ENCODE measurements at places on chromosomes 16 and 17.

DNA sequence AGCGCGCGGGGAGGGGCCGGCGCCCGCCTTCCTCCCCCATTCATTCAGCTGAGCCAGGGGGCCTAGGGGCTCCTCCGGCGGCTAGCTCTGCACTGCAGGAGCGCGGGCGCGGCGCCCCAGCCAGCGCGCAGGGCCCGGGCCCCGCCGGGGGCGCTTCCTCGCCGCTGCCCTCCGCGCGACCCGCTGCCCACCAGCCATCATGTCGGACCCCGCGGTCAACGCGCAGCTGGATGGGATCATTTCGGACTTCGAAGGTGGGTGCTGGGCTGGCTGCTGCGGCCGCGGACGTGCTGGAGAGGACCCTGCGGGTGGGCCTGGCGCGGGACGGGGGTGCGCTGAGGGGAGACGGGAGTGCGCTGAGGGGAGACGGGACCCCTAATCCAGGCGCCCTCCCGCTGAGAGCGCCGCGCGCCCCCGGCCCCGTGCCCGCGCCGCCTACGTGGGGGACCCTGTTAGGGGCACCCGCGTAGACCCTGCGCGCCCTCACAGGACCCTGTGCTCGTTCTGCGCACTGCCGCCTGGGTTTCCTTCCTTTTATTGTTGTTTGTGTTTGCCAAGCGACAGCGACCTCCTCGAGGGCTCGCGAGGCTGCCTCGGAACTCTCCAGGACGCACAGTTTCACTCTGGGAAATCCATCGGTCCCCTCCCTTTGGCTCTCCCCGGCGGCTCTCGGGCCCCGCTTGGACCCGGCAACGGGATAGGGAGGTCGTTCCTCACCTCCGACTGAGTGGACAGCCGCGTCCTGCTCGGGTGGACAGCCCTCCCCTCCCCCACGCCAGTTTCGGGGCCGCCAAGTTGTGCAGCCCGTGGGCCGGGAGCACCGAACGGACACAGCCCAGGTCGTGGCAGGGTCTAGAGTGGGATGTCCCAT is 232.8 kb downstream of the SEC14L1 start:
- no peak for DNase-seq

DNA sequence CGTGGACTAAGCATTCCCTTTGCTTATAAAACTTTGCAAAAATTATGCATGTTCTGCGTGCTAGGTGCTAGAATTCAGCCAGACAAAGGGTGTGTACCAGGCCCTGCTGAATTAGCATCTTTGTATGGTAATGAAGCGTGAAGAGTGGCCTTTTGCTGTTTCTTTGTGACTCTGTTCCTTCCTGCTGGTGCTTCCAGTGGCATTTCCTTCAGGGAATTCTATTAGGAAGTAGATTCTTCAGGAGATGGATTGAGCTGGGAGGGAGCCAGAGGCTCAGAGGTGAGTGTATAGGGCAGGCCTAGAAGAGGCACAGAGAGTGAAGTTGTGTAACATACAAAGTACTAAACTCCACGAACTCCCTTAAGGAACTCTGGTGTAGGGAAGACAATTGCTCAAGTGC is 73.9 kb upstream of the ASIC2 start:
- DNase-seq, result no peak

DNA sequence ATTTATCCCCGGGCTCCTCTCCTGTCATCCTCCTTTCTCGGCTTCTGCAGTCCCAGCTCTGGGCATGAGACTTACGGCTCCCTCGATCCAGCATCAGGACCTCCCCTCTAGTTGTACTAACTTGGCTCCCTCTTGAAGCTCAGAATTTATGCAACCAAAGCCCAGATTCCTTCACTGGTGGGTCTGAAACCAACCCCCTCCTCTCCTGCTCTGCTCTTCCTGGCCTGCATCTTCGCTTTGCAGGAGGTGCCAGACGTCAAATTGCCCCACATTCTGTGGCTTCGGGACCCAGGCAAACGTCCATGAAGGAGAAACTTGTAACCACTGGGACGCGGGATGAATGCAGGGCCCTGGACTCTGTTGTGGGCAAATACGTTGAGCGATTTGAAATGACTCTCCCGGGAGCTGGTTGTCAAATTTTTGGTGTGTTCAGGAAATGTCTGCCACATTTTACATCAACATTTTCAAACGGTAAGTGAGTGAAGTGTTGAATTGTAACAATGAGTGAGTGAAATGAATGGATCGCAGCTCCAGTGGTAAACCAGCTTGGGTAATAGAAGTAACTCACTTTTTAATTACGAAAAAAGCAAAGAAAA is 29.3 kb upstream of the ELAC2 start:
- DNase-seq, result no peak

- no peak for DNase-seq
Observed at GRCh38 chr16:29845656-29846055, 17.4 kb downstream of the CDIPT start.

- DNase-seq, result no peak
Observed at GRCh38 chr17:50147841-50148225, 2.6 kb downstream of the PPP1R9B start.

DNA sequence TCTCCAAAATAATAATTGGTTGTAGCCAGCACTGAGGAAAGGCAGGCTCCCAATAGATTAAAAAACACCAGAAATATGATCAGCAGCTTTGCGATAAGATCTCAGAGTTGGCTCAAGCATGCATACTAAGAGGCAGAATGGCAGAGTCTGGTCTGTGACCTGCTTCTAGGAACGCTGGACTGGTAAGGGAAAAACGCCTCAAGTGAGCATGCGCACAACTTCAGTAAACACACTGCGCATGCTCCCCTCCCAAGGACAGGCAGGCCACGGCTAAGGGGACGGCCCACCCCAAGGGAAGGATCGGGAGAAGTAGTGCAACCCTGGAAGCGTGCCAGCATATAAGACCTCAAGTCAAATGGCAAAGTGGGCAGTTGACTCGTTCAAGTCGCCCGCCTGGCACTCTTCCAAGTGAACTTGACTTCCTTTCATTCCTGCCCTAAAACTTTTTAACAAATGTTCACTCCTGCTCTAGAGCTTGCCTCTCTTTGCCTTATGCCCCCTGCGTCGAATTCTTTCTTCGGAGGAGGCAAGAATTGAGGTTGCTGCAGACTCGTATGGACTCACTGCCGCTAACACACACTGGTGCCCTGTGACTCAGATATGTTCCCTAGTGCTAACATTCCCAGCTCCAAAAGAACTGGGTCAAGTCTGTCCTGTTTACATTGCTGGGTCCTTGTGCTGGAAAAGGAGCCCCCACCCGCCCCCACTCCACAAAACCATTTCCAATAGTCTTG is 22.4 kb upstream of the PRM1 start:
- no peak for DNase-seq

DNA sequence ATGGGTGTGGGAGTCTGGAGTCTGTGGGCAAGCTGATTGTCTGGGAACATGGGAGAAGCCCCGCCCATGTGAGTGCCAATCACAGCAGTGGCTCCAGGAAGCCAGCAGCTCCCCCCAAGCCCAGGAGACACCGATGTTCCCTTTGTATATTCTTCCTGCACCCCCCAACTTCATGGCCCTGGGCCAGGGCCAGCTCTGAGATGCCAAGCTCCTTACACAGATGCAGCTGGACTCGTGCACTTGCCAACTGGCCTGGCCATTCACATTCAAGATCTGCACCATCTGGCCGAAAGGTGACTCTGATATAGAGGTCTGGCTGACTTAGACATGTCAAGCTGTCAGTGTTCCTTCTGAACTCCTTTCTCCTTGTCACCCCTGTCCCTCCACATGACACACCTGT is 50.5 kb downstream of the CACNG5 start:
- DNase-seq, result no peak

- DNase-seq, result no peak
Observed at GRCh38 chr16:8887952-8888560, 5.9 kb downstream of the LITAFD start.

DNA sequence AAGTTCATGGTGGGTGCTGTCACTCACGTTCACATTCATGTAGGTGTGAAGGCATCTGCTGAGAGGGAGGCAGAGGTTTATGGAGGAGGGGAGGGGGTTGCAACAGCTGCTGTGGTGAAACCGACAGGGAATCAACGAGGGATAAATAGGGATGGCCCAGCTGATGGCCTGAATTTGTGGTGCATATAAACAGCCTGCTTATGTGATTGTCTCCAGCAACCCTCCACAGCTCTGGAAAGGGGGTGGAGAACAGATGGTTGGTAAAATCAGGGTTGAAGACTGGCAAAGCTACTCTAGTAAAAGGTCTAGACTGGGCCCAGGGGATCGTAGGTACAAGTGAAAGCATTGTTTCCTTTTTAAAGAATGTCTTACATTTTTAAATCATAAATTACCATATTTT is 53.7 kb downstream of the IQCK start:
- DNase-seq, result no peak

DNA sequence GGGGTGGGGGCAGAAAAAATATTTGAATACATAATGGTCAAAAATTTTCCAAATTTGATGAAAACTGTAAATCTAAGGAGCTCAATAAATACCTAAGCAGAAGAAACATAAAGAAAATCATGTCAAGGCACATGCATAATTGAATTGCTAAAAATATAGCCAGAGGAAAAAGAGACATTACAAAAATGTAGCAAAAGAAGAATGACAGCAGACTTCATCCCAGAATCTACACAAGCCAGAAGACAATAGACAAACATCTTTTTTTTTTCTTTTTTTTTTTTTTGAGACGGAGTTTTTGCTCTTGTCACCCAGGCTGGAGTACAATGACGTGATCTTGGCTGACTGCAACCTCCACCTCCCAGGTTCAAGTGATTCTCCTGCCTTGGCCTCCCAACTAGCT is 62.0 kb upstream of the ATP2A3 start:
- DNase-seq, result no peak

GRCh38 chr17:27553019-27553511 is 77.9 kb upstream of the LGALS9 start:
- DNase-seq, result no peak

GRCh38 chr16:11914210-11915113 is 1.3 kb downstream of the GSPT1 start:
- peak; percentile 25 for DNase-seq

DNA sequence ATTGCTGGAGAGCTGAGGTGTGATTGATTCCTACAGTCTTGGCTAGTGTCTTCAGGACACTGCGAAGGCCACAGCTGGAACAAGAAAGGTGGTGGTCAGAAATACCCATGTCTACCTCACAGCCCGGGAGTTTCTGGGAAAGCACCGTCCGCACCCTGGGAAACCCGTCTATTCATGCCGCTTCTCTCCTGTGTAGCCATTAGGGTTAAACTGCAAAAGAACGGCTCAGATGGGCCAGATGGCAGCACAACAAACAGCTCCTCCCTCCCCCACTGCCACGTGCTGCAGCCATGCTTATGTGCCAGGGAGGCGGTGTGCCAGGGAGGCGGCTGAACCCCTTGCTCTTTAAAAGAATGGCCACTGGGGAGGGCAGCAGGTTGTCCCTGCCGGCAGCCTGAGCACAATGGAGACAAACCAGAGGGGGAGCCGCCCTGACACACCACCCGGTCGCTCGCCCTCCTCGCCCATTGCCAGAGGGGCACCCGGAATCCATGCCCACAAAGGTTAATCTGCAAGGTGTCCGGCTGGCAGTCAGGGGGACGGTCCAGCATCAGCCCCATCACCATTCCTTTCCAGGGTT is 65.2 kb downstream of the CYTH1 start:
- DNase-seq, result no peak

DNA sequence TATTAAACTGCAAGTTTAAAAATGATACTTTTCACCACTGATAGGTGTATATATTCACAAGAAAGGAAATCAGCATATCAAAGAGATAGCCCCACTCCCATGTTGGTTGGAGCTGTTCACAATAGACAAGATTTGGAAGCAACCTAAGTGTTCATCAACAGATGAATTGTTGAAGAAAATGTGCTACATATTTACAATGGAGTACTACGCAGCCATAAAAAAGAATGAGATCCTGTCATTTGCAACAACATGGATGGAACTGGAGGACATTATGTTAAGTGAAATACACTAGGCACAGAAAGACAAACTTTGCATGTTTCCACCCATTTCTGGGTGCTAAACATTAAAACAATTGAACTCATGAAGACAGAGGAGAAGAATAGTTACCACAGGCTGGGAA is 278.9 kb upstream of the XYLT1 start:
- no peak for DNase-seq

DNA sequence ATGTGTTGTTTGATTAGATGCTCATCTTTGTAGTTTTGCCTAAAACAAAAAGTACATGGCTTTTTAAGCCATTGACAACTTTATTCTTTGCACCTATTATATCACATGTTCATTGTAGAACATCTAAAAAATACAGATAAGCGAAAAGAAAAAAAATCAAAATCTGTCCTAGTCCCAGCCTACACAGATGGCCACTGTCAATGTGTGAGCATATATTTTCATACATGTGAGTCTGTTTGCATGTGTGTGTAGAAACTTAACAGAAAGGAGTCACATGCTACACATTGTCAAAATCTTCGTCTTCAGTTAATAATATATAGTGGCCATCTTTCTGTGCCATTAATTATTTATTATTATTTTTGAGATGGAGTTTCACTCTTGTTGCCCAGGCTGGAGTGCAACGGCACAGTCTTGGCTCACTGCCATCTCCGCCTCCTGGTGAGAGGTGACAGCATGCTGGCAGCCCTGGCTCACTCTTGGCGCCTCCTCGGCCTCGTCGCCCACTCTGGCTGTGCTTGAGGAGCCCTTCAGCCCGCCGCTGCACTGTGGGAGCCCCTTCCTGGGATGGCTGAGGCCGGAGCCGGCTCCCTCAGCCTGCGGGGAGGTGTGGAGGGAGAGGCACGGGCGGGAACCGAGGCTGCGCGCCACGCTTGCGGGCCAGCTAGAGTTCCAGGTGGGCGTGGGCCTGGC is 68.5 kb upstream of the AMZ2 start:
- no peak for DNase-seq

DNA sequence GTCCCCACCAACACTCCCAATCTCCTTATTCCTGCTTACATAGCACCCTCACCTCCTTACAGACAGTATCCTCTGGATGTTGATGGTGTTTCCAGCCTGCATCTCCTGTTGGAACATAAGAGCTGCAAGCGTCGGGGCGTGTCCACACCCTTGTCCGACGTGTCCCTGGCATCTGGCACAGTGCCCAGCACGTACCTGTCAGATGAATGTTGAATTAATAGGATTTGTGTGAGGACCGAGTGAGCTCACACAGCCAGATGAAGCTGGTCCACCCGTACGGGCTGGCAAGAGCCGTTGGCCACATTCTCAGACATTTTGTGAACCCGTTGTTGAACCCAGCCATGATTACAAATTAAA is 12.2 kb upstream of the CBX4 start:
- no peak for DNase-seq

DNA sequence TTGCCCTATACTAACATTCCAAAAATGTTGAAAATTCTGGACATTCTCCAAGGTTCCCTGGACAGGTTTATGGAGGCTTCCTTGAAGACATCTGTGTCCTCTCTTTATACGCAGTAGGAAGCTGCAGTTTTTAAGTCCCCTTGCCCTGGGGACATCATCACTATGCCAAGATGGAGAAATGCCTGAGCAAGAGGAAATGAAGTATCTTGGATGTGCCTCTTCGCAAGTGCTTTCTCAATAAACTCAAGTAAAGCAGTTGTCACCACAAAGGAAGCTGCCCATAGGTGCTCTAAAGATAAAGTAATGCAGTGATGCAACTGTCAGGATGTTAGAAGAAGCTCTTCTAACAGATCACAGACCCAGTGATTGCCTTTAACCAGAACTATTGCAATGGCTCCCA is 71.0 kb downstream of the CDYL2 start:
- DNase-seq, result no peak

- no peak for DNase-seq
Observed at GRCh38 chr16:65312071-65312470, 190.2 kb upstream of the CDH11 start.
